ENCODE measurements at places on chromosomes 6 and 20. TPM values are rescaled to one million over a fixed set of nuclear protein-coding genes. Genes with fewer than 3 reads are reported as not detected.
A peak's percentile ranks its signal among the peaks of the same experiment; 100 is the strongest.

Gene ENPP1
- total RNA-seq: 0.76 TPM

- H3K4me1 ChIP-seq: no peaks in the 10 kb centered on the region
- no peaks in the 10 kb centered on the region for H3K27me3 ChIP-seq
- no peak overlapping the region for H3K4me3 ChIP-seq
- no peak overlapping the region for H3K27ac ChIP-seq
These were observed 93.1 kb downstream of the HFE start for GRCh38 chr6:26180346-26180745.

GRCh38 chr20:61997372-61997771 lies 68.3 kb downstream of the TAF4 start:
- DNase-seq: no peak
- H3K4me3 ChIP-seq: no peak overlapping the region
- H3K36me3 ChIP-seq: peaks cover 16% of the 10 kb centered on the region
- H3K27ac ChIP-seq: no peak overlapping the region
- no peaks in the 10 kb centered on the region for H3K4me1 ChIP-seq

Gene LCA5
- 3.5 TPM for total RNA-seq

DNA sequence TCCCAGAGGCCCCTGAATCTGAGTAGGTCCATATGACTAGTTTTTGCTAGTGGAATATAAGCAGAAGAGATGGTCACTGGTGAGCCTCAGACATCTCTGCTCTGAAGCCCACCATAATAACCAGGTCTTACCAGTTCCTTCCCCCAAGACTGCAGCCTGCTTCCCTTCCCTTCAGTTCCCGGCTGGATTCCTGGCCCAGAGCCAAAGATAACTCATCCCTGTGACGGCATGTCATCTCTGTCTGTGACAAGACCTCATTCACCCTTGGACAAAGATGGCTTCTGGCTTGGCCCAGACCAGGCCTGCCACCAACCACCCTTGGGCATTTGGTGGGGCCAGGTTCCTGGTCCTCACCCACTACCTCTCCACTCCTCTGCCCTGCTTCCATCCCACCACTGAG lies 145.5 kb upstream of the TOP1 start:
- no peaks in the 10 kb centered on the region for H3K36me3 ChIP-seq
- H3K4me1 ChIP-seq: peaks cover 37% of the 10 kb centered on the region
- H3K27ac ChIP-seq: no peak overlapping the region
- DNase-seq: no peak

Gene SEMG1
- not detected for total RNA-seq

Gene ZFAND3
- total RNA-seq: 22.3 TPM

Gene PTP4A1
- total RNA-seq: 30.9 TPM

Gene DEFB129
- total RNA-seq: not detected

DNA sequence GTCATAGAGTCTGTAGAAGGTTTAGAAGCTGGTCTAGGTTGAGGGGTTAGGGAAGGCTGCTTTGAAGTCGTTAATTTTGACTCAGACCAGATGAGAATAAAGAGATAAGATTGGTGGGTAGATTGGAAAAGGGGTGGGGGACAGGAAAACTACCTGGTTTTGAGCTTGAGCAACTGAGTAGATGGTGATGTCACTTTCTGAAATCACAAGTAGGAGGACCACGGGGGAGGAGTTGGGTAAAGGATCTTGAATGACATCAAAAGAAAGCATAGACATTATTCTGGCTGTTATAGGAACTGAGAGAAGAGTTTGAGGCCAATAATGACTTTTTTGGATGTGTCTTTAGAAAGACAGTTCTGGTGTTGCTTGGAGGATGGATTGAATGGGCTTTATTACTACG lies 4.1 kb upstream of the COL9A1 start:
- H3K4me3 ChIP-seq: no peak overlapping the region
- no peaks in the 10 kb centered on the region for H3K27me3 ChIP-seq
- no peak overlapping the region for H3K27ac ChIP-seq
- no peaks in the 10 kb centered on the region for H3K4me1 ChIP-seq

Gene SNX5
- total RNA-seq: 43.6 TPM

DNA sequence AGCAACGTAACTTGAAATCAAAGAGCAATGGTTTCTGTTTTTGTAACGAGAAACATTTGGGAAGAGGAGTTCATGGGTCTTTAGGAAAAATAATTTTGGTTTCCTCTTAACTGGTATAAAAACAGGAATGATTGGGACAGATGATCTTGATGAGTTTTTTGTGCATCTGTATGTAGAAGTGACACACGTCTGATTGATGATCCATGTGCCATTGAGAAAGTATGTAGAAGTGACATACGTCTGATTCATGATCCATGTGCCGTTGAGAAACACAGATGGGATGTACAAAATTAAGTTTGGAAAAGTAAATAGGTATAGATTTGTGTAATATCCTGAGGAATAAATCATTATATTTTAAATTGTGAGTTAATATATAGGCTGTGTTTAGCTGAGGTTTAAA lies 2.1 kb downstream of the KIAA1586 start:
- no peak for DNase-seq
- no peak overlapping the region for H3K4me3 ChIP-seq
- H3K27me3 ChIP-seq: no peaks in the 10 kb centered on the region
- H3K36me3 ChIP-seq: peaks cover 9% of the 10 kb centered on the region
- no peaks in the 10 kb centered on the region for H3K4me1 ChIP-seq

GRCh38 chr6:75758061-75758460 lies 9.0 kb downstream of the MYO6 start:
- H3K4me3 ChIP-seq: no peak overlapping the region
- DNase-seq: no peak
- no peaks in the 10 kb centered on the region for H3K36me3 ChIP-seq
- no peak overlapping the region for H3K27ac ChIP-seq
- no peaks in the 10 kb centered on the region for H3K4me1 ChIP-seq
- no peaks in the 10 kb centered on the region for H3K27me3 ChIP-seq

- H3K27me3 ChIP-seq: no peaks in the 10 kb centered on the region
- H3K4me1 ChIP-seq: peaks cover 30% of the 10 kb centered on the region
- peak overlapping the region; percentile 62 for H3K4me3 ChIP-seq
These were observed 2.2 kb downstream of the NOL4L start for GRCh38 chr20:32582659-32583580.

DNA sequence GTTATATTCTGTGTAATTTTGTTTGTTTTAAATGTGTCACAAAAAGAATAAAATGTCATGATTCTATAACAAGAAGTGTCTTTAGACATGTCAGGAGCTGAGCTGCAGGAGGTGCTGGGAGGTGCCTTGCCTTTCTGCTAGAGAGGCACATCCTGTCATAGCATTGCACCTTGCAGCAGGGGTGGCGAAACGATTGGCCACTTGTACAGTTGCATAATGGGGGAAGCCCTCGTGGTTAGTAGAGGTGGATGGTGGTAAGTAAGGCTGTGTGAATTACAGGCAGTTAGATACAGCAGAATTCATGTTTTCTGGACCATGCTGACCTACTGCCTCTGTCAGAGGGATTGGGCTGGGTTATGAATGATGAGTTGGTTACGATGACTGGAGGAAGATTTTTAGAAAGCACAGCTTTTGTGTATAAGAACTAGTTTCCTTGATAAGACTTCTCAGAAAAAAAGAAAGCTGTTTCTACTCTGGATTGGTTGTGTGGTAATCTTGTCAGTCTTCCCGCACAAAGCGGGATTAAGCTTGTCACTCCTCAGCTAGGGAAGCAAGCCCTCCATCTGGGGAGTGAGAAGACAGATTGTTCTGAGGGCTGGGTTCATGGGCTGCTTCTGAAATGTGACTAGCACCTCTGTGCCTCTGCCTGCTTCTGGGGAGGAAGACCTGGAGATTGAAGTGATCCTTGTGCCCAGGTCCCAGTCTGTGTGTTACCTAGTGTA lies 74.9 kb downstream of the FOXO3 start:
- H3K27ac ChIP-seq: no peak overlapping the region
- H3K27me3 ChIP-seq: no peaks in the 10 kb centered on the region
- peaks cover 86% of the 10 kb centered on the region for H3K4me1 ChIP-seq
- H3K4me3 ChIP-seq: no peak overlapping the region
- DNase-seq: no peak

Gene SRSF12
- total RNA-seq: 0.19 TPM

GRCh38 chr6:83868639-83869038 lies 9.2 kb downstream of the CYB5R4 start:
- H3K27me3 ChIP-seq: no peaks in the 10 kb centered on the region
- no peaks in the 10 kb centered on the region for H3K4me1 ChIP-seq
- no peak for DNase-seq

GRCh38 chr6:148179786-148180185 lies 162.9 kb upstream of the SASH1 start:
- no peaks in the 10 kb centered on the region for H3K36me3 ChIP-seq
- no peak overlapping the region for H3K4me3 ChIP-seq
- no peaks in the 10 kb centered on the region for H3K27me3 ChIP-seq
- DNase-seq: no peak

GRCh38 chr6:157034436-157035230 lies 257.5 kb downstream of the ARID1B start:
- H3K4me1 ChIP-seq: peaks cover 37% of the 10 kb centered on the region
- peak overlapping the region; percentile 81 for H3K27ac ChIP-seq
- no peak for DNase-seq
- no peak overlapping the region for H3K4me3 ChIP-seq
- H3K36me3 ChIP-seq: no peaks in the 10 kb centered on the region
- H3K27me3 ChIP-seq: no peaks in the 10 kb centered on the region

- H3K27me3 ChIP-seq: no peaks in the 10 kb centered on the region
- no peaks in the 10 kb centered on the region for H3K36me3 ChIP-seq
- no peak overlapping the region for H3K27ac ChIP-seq
- H3K4me3 ChIP-seq: no peak overlapping the region
- DNase-seq: no peak
These were observed 209.5 kb upstream of the RGS17 start for GRCh38 chr6:153340568-153340967.

DNA sequence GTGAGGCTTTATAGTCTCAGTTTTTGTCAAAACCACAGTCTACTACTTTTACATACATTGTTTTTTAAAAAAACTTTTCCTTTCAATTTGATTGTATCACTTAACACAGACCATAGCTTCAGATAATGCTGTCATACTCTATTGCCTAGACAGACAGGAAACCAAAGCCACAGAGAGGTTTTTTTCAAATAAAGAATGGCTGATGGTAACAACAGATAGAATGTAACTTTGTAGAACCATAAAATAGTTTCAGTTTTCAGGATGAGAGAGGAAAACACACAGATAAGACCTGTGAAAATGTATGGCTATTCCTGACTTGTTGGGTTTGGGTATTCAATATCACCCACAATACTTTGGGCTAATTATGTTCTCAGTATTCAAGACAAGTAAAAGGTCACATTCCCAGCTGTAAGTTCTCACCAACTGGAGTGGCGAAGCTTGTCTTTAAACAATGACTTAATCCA lies 94.0 kb downstream of the ADGRG6 start:
- peaks cover 31% of the 10 kb centered on the region for H3K36me3 ChIP-seq
- DNase-seq: no peak
- H3K4me3 ChIP-seq: no peak overlapping the region
- H3K4me1 ChIP-seq: no peaks in the 10 kb centered on the region

DNA sequence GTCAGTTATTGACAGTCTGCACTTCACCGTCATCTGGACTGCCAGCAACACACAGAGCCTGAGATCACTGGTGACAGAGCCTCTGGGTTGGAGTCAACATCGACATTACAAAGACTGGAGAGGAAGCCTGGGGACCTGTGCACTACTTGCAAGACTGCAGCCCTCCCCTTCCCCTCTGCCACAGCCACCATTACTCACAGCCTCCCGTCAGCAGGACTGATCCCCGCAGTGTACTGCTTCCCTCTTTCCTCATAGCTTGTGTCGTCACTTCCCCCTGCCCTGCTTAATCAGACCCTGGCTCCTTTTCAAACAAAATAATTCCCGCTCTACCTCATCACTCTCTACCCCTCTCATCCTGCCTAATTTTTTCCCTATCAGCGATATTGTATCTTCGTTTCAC lies 235.5 kb upstream of the KCNQ5 start:
- H3K27me3 ChIP-seq: no peaks in the 10 kb centered on the region
- no peaks in the 10 kb centered on the region for H3K36me3 ChIP-seq
- H3K4me1 ChIP-seq: no peaks in the 10 kb centered on the region
- DNase-seq: no peak

Gene EDN3
- total RNA-seq: 7.5 TPM

Gene TRMT6
- total RNA-seq: 19.8 TPM

Gene SNAI1
- 1.3 TPM for total RNA-seq

- H3K27ac ChIP-seq: no peak overlapping the region
- H3K4me1 ChIP-seq: no peaks in the 10 kb centered on the region
- no peak overlapping the region for H3K4me3 ChIP-seq
- H3K36me3 ChIP-seq: no peaks in the 10 kb centered on the region
- DNase-seq: no peak
These were observed 72.0 kb upstream of the TBX18 start for GRCh38 chr6:84836366-84836765.

DNA sequence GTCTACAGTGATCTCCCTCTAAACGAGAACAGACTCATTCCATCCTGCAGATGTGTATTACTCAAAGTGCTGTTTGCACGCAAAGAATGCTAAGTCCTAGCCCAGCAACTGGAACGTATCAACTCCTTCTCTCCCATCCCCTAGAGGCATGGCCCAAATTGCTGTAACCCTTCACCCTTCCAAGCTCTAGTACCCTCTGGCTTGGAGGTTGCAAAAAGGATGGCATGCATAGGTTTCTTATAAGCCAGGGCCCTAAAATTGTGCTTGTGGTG lies 71.5 kb upstream of the TGM3 start:
- no peaks in the 10 kb centered on the region for H3K27me3 ChIP-seq
- no peaks in the 10 kb centered on the region for H3K36me3 ChIP-seq
- no peak overlapping the region for H3K4me3 ChIP-seq
- no peak for DNase-seq
- no peaks in the 10 kb centered on the region for H3K4me1 ChIP-seq

DNA sequence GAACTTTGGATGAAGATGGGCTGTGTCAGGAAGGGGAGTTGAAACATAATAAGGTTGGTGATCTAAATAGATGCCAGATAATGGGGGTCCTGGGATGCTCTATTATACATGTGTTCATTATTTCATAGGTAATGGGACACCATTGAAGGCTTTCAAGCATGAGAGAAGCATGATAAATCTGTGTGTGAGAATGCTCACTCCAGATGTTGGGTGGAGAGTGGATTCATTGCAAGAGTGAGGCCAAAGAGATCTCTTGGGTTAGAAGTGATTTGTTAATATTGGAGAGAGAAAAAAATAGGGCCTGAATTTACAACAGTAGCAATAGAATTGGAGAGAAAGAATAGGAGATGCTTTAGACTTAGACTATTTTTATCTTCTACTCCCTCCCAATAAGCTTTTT lies 321.3 kb downstream of the SAMD5 start:
- H3K4me3 ChIP-seq: no peak overlapping the region
- H3K36me3 ChIP-seq: no peaks in the 10 kb centered on the region
- H3K4me1 ChIP-seq: no peaks in the 10 kb centered on the region
- no peak for DNase-seq
- no peak overlapping the region for H3K27ac ChIP-seq

GRCh38 chr6:43037197-43037596 lies 15.8 kb downstream of the RRP36 start:
- H3K27ac ChIP-seq: no peak overlapping the region
- no peak for DNase-seq
- no peaks in the 10 kb centered on the region for H3K4me1 ChIP-seq
- H3K4me3 ChIP-seq: no peak overlapping the region
- H3K36me3 ChIP-seq: peaks cover 15% of the 10 kb centered on the region

- H3K36me3 ChIP-seq: no peaks in the 10 kb centered on the region
- no peak overlapping the region for H3K27ac ChIP-seq
- DNase-seq: no peak
These were observed 5.5 kb upstream of the CHRNA4 start for GRCh38 chr20:63366390-63367365.

Data from esophagus squamous epithelium (tissue), 5 donors.